GM23248 (cell line): ENCODE measurements at places on chromosomes 6 and 20.
A peak's percentile ranks its signal among the peaks of the same experiment; 100 is the strongest.

- H3K4me3 ChIP-seq, result no peak overlapping the region
- H3K36me3 ChIP-seq, result no peaks in the 10 kb centered on the region
- no peaks in the 10 kb centered on the region for H3K27me3 ChIP-seq
- H3K4me1 ChIP-seq, result no peaks in the 10 kb centered on the region
- no peak for DNase-seq
- no peak overlapping the region for H3K27ac ChIP-seq
Measured at GRCh38 chr6:119313937-119314884, 35.4 kb downstream of the MAN1A1 start.

DNA sequence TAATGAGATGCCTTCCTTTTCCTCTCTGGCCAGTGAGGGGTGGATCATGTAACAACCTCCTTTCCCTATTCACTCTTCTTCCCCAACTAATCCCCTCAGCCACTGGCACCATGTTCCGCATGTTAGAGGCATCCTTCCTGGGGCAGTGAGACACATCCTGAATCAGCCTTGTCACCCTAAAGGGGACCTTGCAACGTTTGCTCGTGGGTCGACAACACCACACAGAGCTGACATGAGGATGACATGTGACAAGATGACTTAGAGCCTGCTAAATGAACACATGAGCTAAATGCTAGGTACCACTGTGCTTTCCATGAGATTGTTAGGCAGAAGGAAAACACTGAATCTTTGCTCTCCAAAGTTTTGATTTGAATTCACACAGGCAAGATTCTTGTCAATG is 129.2 kb downstream of the ATXN1 start:
- peaks cover 13% of the 10 kb centered on the region for H3K4me1 ChIP-seq
- no peak for DNase-seq
- H3K36me3 ChIP-seq, result no peaks in the 10 kb centered on the region
- H3K4me3 ChIP-seq, result no peak overlapping the region

- no peak for DNase-seq
- no peaks in the 10 kb centered on the region for H3K27me3 ChIP-seq
Measured at GRCh38 chr20:54092021-54092420, 21.6 kb upstream of the BCAS1 start.

DNA sequence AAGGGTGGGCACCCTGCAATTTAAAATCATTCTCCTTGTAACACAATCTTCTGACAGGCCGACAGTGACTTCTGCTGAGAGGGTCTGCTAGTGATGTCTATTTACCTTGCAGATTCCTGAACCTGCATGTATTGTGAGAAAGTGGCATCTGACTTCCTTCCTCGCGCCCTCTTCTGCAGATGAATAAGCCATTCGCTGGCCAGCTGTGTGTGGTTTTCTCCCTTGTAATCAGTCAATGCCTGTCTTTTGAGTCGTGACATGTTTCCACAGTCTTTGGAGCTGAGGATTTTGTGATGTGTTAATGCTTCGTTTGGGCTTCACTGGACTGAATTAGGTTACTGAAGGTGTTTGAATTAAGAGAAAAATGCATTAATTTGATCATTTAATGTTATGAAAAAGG is 125.3 kb downstream of the GRM1 start:
- no peaks in the 10 kb centered on the region for H3K4me1 ChIP-seq
- no peak for DNase-seq
- no peak overlapping the region for H3K27ac ChIP-seq
- H3K27me3 ChIP-seq, result no peaks in the 10 kb centered on the region

DNA sequence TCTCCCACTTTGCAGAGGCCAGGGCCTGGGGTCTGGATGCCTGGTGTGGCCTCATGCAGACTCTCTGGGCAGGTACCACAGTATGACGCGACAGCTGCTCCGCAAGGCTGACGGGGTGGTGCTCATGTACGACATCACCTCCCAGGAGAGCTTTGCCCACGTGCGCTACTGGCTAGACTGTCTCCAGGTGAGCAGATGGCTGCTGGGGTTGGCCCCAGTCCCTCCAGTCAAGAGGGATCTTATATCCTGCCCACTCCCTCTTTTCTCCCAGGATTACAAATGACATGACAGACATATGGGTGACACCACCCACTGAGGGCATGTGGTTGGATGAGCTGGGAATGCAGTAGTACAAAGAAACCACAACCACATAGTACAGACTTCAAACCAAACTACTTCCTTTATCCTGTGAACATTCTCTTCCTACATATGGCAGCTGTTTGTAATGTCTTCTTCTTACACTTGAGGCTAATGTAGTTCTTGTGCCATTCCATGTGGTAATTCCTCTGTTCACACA is 29.9 kb downstream of the RAB44 start:
- peak; percentile 20 for DNase-seq
- H3K27me3 ChIP-seq, result no peaks in the 10 kb centered on the region
- H3K4me3 ChIP-seq, result no peak overlapping the region
- no peaks in the 10 kb centered on the region for H3K36me3 ChIP-seq
- H3K27ac ChIP-seq, result no peak overlapping the region
- H3K4me1 ChIP-seq, result peaks cover 15% of the 10 kb centered on the region; the same call in 1 of the 2 replicates

- no peaks in the 10 kb centered on the region for H3K27me3 ChIP-seq
- peaks cover 20% of the 10 kb centered on the region for H3K4me1 ChIP-seq
- H3K4me3 ChIP-seq, result no peak overlapping the region
Measured at GRCh38 chr20:3997446-3997845, 17.9 kb downstream of the RNF24 start.

- H3K36me3 ChIP-seq, result no peaks in the 10 kb centered on the region
- H3K27ac ChIP-seq, result no peak overlapping the region
- DNase-seq, result peak; percentile 81
Measured at GRCh38 chr20:57323034-57323433, 6.6 kb upstream of the SPO11 start.

DNA sequence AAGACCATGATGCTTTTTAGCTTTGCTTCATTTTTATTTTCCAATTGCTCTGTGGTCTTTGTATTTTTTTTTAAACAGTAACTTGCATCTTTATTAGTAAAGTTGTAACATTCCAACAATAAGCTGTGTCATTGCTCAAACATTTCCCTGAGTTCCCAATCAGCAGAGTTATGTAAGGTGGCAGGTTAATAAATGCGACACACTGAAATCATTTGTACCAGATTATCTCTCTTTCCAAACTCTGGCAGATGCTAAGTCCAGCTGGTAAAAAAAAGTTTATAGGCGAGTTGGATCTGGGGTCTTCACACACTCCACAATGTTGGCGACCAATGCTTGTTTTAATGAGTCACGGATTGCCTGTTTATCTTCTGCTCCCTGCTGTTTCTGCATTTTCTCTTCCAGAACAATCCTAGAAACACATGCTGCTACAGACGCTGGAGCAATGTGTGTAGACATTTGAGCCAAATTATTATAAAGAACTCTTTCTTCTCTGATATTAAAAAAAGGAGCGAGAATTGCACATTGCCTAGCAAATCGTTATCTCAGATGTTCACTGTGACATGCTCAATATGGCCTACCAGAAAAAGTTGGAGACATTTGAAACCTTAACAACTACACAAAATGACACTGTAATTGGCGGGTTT is 113.6 kb upstream of the IFNGR1 start:
- no peak overlapping the region for H3K27ac ChIP-seq
- H3K4me3 ChIP-seq, result no peak overlapping the region
- peaks cover 17% of the 10 kb centered on the region for H3K27me3 ChIP-seq
- no peaks in the 10 kb centered on the region for H3K4me1 ChIP-seq
- peak; percentile 13 for DNase-seq
